HFFc6 (cell line): ENCODE measurements at places on chromosomes 1 and 21. TPM values are rescaled to one million over a fixed set of nuclear protein-coding genes. Genes with fewer than 3 reads are reported as not detected.

- DNase-seq, result no peak
These were observed 57.9 kb downstream of the OVGP1 start for GRCh38 chr1:111369645-111370044.

GRCh38 chr1:183443466-183443865 is 25.3 kb upstream of the NMNAT2 start:
- no peak for DNase-seq

DNA sequence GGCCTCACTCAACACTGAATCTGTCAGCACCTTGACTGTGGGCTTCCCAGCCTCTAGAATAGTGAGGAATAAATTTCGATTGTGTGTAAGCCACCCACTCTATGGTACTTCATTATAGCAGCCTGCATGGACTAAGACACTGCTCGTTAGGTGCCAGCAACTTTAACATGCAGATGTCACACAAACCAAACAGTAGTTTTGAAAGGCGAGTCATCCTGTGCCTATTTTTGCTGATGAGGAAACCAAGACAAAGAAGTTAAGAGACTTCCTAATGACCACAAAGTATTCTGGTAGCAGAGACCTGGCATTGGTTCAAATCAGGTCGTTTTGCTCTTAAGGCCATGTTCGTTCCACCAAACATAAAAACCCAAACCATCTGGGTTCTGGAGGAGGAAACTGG is 42.9 kb downstream of the BATF3 start:
- DNase-seq, result peak; percentile 45

GRCh38 chr1:193562121-193562520 is 375.7 kb upstream of the B3GALT2 start:
- no peak for DNase-seq

GRCh38 chr1:5617179-5617520 is 375.1 kb downstream of the NPHP4 start:
- DNase-seq, result no peak

- DNase-seq, result no peak
These were observed 1276.1 kb downstream of the KCNT2 start for GRCh38 chr1:195332102-195332501.

- DNase-seq, result peak; percentile 99
These were observed 36.9 kb upstream of the HIVEP3 start for GRCh38 chr1:41955461-41956159.

DNA sequence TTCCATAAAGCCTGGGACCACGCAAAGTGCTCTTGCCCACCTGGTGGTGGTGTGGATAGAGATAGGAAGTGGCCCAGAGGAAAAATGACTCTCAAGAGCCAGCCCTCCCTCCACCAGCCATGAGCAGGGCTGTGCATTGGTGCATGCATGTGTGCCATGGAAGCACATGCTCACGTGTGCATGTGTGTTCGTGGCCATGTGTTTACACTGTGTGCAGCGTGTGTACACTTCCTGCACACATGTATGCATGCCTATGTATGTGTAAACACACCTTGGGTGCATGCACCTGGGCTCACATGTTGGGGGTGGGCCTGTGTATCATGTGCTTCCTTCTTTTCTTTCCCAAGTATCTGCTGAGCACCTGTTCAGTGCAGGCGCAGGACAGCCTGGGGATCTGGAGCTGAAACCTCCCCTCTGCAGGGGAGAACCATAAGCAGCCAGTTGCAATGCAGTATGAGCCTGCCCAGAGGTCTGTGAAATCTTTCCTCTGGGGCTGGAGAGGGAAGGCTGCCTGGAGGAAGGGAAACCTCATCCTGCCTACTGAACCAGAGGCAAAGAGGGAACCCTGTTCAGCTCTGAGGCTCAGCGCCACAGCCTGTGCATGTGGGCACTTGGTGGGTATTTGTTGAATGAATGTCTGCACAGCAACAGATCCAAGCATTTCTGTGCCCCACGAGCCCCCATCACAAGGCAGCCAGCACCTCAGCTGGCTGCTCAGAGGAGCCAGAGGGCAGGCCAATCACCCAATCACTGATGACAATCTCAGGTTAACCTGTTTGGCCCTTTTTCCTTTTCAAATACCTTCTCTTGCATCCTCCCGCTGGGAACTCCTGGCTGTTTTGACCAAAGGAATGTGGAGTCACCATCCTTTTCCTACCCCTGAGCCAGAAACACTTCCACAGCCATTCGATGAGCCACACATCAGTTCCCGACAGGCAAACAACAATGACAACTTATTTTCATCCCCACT is 327.0 kb downstream of the NPHP4 start:
- DNase-seq, result no peak

DNA sequence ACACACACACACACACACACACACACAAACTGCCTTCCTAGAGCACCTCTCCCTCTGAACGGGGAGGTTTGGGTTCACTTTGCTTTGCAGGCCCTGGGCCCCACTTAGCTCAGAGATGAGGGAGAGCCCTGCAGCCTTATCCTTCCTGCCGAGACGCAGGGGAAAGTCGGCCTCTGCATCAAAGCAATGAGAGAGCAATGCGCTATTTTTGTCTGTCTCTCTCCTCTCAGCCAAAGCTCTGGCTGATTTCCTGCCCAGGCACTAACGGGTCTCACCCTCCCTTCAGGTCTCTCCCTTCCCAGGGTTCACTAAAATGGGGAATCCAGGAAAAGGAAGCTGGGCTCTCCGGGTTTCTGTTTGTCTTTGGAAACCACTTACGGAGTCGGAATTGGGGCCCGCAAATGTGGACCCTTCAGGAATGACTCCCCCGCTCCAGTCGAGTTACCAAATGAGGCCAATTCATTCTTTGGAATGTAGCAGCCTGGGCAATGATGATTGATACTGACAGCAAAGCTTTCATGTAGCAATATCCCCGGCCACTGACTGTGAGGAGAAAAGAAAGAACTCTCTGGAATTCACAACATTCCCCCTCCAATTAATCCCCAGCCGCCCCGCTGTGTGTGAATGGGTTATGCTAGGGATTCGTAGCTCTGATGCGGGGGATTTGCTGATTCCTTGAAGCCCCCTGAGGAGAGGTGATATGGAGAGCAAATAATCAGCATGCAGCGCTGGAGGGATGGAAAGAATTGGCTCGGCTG is 61.5 kb upstream of the WLS start:
- DNase-seq, result no peak

Gene VWA5B1
- total RNA-seq, result not detected in 3 replicates

Gene SMCP
- total RNA-seq, result not detected in 3 replicates
